T-helper 1 cell (primary cell): ENCODE measurements at places on chromosomes 13 and 19.

GRCh38 chr13:67408798-67409197 lies 178.7 kb upstream of the PCDH9 start:
- DNase-seq = no peak

DNA sequence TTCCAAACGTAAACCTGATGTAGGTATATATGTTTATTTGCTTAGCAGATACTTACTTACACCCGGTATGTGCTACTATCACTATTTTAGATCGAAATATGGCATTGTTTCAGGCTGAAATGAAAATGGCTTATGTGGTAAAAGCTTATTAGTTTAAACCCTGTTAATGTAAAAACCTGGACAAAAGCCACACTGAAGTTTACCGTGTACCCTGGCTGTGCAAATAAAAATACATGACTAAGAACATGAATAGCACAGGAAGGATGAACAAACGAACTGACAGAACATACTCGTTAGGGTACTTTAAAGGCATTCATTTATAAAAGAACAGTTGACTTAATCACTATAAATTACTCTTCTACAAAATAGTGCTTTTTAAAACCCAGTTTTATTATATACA lies 6.6 kb downstream of the CLDN10 start:
- DNase-seq = no peak

GRCh38 chr19:3374369-3375112 lies 8.2 kb downstream of the NFIC start:
- DNase-seq = no peak

DNA sequence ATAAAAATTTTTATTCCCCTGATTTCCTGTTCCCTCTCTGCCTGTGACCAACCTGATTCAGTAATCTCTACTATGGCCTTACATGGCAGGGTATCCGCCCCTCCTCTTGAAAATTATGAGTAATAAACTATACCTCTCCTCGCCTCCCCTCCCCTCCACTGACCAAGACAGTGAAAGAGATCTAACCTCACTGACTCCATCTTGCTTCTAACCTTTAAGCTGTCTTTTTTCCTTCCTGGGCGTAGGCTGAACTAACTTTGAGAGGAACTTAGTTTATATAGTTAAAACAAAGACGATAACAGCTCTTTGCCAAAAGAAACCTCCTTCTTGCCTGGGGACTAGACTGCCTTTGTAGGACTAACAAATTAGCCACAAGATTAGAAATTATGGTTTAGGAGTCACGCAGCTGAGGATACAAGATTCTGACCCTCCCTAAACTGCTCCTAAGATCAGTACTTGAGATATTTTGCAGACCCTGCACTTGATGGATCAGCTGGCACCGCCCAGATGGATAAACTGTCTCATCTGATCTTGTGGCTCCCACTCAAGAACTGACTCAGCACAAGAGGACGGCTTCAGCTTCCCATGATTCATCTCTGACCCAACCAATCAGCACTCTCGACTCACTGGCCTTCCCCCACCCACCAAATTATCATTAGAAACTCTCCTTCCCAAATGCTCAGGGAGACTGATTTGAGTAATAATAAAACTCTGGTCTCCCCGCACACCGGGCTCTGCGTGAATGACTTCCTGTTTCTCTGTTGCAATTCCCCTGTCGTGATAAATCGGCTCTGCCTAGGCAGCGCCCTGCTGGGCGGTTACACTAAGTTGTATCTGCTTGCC lies 187.1 kb downstream of the TDRD3 start:
- DNase-seq = peak; percentile 4

DNA sequence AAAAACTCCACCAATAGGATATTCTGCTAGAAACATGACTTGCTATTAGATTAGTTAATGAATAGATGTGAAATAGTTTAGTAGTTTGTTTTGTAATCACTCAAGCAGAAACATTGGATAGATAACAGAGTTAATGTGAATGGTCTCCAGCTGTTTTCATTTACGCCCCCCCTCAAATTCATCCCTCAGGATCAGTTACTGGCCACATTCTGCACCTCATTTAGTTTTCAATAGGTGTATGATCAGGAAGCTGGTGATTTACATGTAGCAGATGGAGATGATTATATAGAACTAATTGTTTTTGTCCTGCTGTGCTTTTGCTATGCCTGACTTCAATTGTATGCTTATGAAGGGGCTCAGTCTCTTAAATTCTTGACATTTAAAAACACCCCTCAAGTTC lies 759.0 kb downstream of the SLITRK6 start:
- no peak for DNase-seq

- DNase-seq = no peak
Measured at GRCh38 chr19:1449467-1450442, at the start of gene APC2. TSS of gene APC2 (plus strand) at chr19:1450121. CDS start at chr19:1453002, 2,881 bp downstream.

DNA sequence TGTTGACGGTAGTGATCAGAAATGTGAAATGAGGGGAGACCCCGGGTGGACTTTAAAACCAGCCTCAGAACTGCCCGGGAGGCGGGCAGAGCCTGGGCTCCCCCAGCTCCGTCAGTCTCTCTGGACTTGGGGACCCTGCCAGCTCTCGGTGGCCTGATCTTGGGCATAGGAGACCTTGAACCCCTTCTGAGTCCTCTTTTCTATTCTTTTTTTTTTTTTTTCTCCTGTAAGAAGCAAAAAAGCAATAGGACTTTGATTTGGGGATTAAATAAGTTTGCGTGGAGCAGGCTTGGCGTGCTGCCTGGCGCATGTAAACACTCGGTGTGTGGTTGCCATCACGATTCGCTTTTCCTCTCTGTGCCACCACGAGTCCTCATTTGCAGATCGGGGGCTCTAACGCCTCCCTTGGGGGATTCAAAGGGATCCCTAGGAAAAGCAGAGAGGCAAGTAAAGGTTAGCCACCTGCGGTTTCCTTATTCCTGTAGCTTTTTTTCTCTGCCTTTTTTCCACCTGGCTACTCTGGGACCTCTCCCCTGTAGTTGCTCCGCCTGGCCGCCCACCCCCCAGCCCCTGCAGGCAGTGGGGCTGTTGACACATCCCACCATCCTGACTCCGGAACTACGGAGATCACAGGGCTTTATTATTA lies 1.3 kb downstream of the SAFB start:
- DNase-seq = no peak

DNA sequence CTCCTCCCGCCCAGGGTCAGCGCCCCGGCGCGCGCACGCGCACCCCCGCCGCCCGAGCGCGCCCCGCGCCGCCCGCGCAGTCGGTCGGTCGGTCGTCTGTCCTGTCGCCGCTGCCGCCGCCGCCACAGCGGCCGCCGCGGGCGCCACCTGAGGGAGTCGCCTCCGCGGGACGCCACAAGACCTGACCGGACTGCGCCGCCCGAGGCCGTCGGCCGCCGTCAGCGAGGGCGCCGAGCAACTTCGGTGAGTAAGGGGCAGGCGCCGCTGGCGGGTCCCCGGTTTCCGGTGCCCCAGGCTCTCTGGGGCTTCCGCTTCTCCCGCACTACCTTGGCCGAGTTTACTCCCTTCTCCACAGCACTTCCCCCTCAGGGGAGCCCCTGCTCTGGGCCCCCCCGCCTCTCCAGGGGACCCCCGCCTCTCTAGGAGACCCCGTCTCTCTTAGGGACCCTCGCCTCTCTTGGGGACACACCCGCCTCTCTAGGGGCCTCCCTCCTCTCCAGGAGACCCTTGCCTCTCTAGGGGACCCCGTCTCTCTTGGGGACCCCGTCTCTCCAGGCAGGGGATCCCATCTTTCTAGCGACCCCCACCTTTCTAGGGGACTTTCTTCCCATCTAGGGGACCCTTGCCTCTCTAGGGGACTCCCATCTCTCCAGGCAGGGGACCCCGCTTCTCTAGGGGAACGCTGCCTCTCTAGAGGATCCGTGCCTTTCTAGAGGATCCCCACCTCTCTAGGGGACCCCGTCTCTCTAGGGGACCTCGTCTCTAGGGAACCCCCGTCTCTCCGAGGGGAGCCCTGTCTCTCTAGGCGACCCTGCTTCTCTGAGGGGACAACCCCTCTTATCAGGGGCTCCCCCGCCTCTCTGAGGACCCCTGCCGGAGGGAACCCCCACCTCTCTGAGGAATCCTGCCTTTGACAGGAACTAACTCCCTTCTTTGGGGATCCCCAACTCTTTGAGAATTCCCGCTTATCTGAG lies 19.3 kb upstream of the GATAD2A start:
- peak; percentile 28 for DNase-seq

- peak; percentile 41 for DNase-seq
Measured at GRCh38 chr13:32267836-32268439, 47.2 kb downstream of the ZAR1L start.

DNA sequence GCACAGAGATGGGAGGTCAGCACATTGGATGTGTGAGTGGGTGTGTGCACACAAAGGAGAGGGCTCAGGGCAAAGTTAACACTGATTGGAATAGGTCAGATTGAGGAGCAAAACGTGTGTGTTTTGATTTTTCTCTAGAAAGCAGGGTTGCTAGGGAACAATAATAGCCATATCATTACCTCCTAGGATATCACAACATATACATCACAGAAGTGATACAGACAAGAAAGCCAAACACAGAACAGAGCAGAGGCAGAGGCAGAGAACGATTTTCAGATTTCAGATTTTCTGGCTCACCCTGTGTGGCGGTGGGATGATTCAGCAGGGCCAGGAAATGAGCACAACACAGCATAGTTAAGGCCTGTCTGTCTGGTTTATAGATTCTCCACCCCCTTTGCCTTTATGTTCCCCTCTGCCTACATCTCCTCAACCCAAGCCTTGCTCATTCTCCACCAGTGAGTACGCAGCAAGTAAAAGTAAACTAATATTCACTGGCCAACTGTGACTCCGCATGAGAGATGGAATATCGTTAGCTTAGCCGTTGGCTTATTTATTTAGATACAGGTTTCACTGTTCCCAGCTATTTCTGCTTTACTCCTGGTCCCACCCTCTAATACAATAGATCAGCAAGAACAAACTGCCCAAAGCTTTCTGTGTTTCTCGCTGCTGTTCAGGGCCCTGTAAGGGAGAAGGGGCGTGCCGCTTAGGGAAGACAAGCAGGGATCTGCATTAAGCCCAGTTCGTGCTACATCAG lies 182.7 kb upstream of the TSC22D1 start:
- no peak for DNase-seq

DNA sequence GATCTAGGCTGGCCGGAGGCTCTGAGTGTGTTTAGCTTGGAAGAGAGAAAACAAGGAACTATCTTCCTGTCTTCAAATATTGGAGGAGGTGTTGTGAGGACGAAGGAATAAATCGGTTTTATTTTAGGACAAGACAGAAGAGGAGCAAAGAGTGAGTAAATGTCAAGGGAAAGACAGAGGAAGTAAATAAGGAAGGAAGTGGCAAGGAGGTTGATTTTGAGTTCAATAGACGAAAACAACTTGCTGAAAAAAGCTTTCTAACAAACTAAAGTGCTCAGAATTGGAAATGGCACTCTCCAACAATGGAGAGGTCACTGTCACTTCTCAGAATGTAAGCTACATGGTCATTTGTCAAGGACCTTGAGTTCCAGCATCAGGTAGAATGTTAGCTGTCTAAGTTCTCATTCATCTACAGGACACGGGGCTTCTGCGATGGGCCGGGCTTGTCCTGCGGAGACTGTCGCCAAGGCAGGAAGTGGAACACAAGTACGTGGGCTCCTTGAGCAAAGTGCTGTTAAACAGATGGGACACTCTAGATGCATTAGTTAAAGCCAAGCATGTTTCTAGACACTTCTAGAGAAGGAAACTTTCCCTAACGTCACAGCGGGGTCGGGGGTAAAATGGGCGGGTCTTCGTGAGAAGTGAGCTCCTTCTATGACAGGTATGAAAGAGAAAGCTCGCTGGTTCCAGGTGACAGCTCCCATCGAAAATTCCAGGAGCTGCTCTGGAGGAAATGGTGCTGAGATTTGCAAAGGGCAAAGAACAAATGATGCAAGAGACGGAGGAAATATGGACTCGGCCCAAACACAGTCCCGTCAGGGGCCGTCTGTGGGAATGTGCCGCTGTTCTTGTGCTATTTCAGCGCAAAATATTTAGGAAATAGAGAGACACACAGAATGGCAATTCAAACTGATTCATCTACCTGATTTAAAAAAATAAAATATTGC lies 103.9 kb upstream of the UBL3 start:
- DNase-seq = peak; percentile 32

GRCh38 chr19:37551129-37551993 lies 43.2 kb downstream of the ZNF571 start:
- peak; percentile 30 for DNase-seq

DNA sequence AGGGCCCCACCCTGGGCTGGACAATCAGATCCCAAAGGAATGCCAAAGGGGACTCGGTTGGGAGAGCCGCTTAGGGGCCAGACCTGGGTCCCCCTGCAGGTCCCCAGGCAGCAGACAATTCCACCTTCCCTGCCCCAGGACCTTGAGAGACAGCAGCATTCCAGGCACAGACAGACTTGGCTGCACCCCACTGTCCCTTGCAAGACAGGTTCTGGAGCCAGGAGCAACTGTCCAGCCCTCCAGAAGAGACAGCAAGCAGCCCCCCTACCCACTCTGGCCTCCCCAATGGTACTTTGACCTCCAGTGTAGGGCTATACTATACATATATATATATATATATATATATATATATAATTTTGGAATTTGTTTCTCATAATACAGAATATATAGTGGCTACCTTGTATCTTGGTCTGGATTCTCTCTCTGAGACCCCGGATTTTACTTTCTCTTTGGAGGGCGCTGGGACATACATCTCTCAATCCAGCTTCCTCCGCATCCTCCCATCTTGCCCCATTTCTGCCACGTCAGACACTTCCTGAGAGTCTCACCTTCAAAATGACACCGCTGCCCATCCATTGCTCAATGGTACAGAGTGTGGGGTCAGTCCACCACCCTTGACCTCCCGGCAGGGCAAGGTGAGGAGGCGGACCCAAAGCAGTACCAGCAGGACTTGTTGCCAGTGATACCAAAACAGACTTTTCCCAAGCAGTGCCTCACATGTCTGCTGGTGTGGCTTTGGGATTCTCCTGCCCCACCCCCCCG lies 12.7 kb downstream of the SMIM24 start:
- no peak for DNase-seq

- peak; percentile 81 for DNase-seq
Measured at GRCh38 chr19:39406656-39407409, at the start of gene ZFP36. TSS of gene ZFP36 (plus strand) at chr19:39406847. CDS start at chr19:39406905, 58 bp downstream.

- DNase-seq = no peak
Measured at GRCh38 chr13:50268500-50268899, 253.3 kb downstream of the KCNRG start.

DNA sequence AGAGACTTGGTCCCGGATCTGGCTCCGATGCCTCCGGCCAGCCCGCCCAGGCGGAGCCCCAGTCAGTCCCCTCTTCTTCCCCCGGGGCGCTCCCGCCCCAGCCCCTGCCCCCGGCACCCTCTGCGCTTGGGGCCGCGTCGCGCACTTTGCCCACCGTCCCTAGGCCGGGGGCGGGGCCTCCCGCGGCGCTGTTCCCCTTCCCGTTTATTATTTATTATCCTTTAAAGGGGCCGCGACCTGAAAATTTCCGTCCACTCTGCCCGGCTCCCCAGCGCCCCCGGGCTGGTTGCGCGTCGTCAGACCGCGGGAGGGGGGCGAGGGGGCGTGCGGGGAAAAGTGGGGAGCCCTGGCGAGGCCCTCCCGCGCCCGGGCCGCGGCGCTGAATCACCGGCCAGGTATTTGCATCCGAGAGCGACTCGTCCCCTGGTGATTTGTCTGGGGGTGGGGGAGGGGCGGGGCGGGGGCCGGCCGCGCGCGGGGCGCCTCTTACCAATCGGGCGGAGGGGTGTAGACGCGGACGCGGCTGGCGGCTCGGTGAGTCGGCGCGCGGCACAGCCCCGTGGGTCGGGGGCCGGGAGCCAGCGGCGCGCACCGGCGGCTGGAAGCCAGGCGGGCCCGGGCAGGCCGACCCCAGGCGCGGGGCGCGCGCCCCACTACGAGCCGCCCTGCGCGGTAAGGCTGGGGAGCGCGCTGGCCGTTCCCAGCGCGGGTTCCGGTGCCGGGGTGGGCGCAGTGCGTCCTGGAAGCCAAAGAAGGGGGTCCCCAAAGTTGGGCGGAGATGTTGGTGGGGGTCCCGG lies at the start of gene ARID3A:
ARID3A (plus strand) TSS at position 510 of the 797 bp plus-strand sequence. CDS start 3,494 bp downstream, outside the sequence.
- peak; percentile 54 for DNase-seq

- no peak for DNase-seq
Measured at GRCh38 chr13:109735436-109735966, 50.9 kb downstream of the IRS2 start.
